NCI-H2081 treated with DMSO at 0.1 percent for 48 hours (cell line): ENCODE measurements at places on chromosomes 3 and 15.

- no peak for DNase-seq
Measured at GRCh38 chr3:169813278-169813677, 574 bp upstream of the LRRC34 start.

- DNase-seq, result no peak
Measured at GRCh38 chr3:23876923-23877322, 39.9 kb downstream of the NKIRAS1 start.

DNA sequence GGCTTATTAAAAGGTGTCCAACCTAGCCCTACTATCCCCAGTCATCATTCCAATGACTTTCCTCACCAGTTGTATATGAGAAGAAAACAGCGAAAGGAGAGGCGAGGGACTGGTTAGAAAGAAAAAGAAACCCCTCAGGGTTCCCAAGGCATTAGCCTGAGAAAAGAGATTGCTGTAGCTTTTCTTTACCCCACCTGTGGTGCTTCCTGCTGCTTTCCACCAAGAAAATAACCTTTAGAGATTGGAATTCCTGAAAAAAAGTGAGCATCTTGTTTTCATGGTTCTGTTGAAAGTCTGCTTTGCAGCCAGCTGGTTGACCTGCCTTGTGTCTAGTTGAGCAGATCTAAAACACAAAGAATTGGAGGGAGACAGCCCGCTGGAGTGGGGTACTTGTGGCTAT is 196.4 kb downstream of the CADPS start:
- DNase-seq, result no peak

DNA sequence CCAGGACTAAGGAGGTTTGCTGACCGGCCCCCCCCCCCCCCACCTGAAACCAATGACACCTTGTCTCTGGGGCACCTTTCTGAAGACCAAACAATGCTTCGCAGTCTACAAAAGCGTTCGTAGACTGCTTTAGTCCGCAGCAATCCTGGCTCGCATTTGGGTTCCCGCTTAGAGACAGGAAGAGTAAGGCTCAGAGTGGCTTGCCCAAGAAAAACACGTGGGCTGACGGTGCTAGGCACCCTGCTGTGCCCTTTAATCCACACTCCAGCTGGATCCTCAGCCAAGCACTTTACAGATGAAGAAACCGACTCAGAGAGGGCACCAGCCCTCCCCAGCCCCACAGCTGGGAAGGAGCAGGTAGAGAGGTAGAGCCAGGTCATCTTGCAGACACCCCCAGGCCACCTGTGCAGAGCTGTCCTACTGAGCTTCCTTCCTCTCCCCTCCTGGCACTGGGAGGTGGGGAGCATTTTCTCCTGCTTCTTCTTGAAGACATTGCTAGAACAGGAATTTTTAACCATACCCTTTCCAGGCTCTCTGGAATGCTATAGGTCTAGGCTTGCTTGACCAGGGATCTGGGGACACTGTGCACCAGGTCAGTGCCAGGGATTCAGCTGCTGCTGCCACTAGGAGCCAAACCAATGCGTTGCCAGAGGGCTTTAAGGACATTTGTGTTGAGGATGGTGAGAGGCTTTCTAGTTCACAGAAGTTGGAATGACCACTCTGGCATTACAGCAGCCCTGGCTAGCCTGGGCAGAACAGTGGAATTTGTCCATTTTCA is 1.0 kb upstream of the KLF15 start:
- no peak for DNase-seq

DNA sequence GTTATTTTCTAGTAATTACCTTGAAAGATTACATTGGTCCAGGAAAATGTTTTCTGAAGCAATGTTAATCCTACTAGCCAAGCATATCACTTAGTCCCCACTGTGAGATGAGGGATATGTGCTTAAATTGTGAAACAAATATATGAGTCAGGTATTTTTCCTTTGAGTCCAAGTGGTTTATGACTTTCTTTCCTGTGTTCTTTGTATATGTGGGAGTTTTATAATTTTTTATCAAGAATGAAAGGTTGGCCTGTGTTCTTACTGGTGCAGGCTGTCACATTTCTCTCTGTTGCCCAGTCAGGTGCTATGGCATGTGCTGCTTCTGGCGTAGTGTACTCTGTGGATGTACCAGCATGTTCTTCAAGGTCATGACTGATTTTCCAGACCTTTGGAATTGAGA is 147.4 kb downstream of the CMSS1 start:
- no peak for DNase-seq

GRCh38 chr3:184315543-184315867 is 1.1 kb downstream of the EIF4G1 start:
- DNase-seq, result no peak

DNA sequence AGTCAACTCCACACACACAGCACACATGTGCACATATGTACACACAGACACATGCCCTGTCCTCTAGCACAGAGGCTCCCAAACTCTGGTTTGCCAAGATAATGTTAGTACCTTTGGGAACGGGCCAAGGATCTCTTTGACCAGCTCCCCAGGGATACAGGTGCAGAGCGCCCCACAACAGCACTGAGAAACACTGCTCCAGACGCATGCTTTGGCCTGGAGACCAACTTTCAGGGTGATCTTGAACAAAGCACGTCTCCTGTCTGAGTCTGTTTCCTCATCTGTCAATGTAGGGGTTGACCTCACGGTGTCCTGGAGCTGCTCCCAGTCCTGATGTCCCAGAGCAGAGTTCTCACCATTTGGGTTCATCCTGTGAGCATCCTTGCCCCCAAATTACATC is 15.9 kb upstream of the SKOR1 start:
- DNase-seq, result no peak

DNA sequence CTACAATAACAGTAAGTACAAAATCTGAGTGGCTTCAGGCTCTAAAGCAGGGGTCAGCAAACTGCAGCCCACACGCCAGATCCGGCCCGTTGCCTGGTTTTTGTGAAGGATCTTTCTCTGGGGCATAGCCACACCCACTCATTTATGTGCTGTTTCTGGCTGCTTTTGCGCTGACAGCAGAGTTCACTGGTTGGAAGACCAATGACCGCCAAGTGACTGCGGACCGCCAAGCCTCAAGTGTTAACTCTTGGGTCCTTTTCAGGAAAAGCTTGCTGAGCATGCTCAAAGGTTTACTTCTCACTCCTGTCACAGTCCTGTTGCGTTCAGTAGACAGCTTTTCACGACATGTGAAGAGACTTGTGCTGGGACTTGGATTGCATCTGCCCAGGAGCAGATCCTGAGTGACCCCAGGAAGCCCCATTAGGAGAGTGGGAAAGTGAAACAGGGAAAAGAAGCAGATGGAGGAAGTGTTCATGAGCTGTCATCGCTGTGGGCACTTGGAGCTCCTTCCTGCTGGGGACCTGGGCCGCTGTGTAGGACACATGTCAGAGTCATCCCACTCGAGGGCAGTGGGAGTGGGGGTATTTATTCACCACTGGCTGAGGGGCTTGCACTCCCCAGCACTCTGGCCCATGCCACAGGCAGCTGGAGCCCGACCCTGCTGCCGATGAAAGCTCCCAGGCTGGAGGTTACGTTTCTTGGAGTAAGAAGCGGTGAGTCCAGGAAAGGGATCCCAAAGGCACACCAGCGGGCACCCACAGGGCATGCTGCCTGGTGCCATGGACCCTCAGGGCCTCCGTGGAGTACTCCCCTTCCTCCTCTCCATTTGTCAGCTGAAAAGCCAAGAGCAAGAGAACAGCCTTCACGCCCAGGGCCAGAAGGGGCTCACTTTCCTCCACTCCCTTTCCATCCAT is 249.1 kb downstream of the PLCL2 start:
- DNase-seq, result no peak

- DNase-seq, result no peak
Measured at GRCh38 chr15:41546851-41547786, 3.1 kb upstream of the RPAP1 start.

- no peak for DNase-seq
Measured at GRCh38 chr3:155778462-155778861, 27.6 kb downstream of the C3orf33 start.

DNA sequence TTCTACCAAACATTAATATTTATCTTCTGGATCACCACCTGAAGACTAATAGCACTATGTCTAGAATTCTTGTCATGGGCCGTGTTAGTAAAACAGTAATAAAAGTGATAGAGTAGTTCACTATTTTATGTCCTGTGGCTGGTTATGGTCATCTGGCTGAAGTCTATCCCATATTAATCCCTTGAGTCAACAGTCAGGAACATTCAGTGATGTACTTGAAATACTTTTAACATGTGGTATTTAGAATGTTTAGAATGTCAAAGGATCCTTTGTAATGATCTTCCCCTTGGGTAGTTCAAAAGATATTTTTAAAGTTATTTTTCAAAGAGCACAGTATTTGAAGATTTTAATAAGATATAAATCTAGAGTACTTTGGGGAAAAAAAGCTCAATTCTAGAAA is 117.0 kb downstream of the MBNL1 start:
- no peak for DNase-seq

DNA sequence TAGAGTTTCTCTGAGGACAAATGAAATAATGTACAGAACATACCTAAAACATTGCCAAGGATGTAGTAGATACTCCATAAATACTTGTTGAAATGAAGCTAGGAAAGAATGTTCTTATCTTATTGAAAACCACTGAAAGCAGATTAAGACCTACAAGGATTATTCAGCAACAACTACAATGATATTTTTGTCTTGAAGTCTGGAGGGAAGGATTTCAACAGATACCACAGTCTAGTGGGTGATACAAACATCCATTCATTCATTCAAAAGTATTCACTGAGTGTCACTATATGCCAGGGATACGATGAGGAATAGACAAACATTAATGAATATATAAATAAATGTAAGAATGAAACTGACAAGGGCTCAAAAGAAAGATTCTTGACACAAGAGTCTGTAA is 74.7 kb upstream of the THBS1 start:
- DNase-seq, result no peak

DNA sequence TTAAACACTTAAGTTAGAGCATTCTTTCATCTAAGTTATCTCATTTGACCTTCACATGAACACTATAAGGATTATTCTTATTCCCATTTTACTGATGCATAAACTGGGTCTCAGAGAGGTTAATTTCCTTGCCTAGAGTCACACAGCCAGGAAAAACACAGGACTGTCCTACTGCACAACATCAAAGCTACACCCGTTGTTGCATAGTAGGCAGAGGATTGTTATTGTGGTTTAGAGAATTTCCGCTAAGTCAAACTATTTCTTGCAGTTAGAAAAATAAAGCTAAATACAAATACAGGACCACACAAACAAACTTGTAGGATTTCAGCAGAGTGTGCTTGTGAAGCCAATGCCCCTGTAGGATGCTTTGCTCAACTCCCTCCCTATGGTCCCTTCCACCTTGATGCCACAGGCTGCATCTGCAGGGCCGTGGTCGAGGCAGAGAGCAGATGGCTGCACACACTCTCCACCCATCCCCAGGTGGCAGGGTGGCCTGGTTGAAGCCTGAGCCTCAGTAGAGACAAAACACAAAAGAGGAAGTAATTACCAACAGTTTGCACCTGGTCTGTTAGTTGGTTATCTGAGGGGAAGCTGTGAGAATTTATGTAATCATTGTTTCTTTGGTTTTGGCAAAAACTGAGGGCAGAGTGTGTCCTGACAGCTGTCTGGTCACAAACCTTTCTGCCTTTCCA is 41.1 kb upstream of the SKOR1 start:
- peak; percentile 10 for DNase-seq

DNA sequence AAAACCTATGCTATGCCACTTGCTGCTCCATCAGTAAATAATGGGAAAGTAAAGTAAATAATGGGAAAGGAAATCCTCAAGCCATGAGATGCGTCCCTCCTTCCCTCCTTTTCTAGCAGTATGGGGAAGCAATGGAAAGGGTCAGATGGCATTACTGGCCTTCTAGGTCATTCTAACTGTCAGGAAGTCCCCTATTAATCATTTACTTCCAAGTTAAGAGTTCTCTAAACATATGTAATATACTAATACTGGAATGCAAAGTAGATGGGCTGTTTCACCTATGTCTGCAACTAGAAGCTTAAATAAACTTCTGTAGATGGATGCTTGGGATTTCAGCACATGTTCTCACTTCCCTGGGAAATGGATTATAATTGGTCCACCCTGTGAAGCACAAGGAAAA is 55.9 kb downstream of the MDFIC2 start:
- DNase-seq, result no peak

GRCh38 chr3:134059035-134059601 is 29.4 kb upstream of the SLCO2A1 start:
- no peak for DNase-seq

- DNase-seq, result no peak
Measured at GRCh38 chr3:25495726-25496253, 67.7 kb downstream of the RARB start.

- no peak for DNase-seq
Measured at GRCh38 chr3:88997260-88997659, 110.2 kb upstream of the EPHA3 start.

- DNase-seq, result no peak
Measured at GRCh38 chr3:120496278-120497002, 45.6 kb upstream of the FSTL1 start.
